Naive thymus-derived CD8-positive, alpha-beta T cell (primary cell): ENCODE measurements at places on chromosomes 12 and 14. TPM values are rescaled to one million over a fixed set of nuclear protein-coding genes. Genes with fewer than 3 reads are reported as not detected.

- H3K4me1 ChIP-seq, result peaks cover 25% of the 10 kb centered on the region
- H3K36me3 ChIP-seq, result peaks cover 52% of the 10 kb centered on the region
- no peaks in the 10 kb centered on the region for H3K27me3 ChIP-seq
- DNase-seq, result no peak
These were observed 67.6 kb downstream of the FOXN3 start for GRCh38 chr14:89349171-89350008.

The ZCRB1 gene
- polyA plus RNA-seq, result 67.7 TPM

DNA sequence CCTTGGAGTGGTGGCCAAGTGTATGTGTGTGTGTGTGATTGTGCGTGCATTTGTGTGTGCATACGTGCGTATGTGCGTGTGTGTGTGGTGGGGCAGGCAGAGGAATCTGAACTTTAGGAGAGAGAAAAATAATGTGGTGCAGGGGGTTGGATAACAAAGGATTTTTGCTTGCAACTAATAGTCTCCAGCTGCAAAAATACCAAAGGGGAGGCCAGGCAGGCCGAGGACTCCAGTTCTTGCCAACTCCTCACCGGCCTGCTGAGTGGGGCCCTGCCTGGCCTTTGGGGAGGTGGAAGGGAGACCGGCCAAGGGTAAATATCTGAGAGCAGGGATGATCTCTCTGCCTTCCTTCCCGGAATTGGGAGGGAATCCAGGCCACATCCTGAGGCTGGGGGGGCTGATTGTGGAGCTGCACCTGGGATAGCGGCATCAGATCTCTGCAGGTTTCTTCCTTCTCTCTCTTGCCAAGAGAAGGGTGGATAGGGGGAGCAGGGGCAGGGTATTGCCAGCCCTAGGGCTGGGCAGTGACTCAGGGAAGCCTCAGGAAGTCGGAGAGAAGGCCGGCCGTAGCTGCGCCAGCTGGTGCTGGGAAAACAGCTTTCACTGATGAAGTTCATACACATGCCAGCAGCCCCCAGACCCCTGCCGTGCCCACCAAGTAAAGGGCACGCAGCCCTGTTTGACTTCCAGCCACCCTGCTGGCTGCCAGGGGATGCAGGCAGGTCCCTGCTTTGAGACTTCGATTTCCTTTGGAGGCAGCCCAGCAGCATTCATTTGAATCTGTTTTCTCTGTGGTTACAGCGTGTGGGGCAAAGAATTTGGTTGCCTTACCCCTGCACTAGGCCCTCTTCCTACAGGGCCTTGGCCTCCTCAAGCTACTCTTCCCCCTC is 4.6 kb upstream of the LRP1-AS start:
- no peak for DNase-seq
- H3K4me1 ChIP-seq, result no peaks in the 10 kb centered on the region
- H3K4me3 ChIP-seq, result no peak overlapping the region
- no peaks in the 10 kb centered on the region for H3K36me3 ChIP-seq
- no peak overlapping the region for H3K27ac ChIP-seq
- peaks cover 11% of the 10 kb centered on the region for H3K27me3 ChIP-seq

DNA sequence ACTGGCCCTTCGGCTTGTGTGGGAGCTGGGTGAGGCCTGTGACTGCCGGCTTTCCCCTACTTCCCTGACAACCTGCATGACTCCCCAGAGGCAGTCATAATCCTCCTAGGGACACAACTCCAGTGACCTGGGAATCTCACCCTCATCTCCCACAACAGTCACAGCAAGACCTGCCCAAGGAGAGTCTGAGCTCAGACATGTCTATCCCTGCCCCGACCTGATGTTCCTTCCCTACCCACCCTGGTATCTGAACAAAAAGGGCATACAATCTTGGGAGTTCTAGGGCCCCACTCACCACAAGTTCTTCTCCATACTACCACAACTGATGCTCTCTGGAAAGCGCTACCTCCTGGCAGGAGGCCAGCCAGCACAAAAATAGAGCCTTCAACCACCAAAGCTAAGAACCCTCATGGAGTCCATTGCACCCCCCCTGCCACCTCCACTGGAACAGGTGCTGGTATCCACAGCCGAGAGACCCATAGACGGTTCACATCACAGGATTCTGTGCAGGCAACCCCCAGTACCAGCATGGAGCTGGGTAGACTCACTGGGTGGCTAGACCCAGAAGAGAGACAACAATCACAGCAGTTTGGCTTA is 16.8 kb downstream of the ATP23 start:
- no peaks in the 10 kb centered on the region for H3K4me1 ChIP-seq
- H3K36me3 ChIP-seq, result peaks cover 72% of the 10 kb centered on the region
- H3K27ac ChIP-seq, result no peak overlapping the region
- no peak for DNase-seq

The CRACR2A gene
- 16.3 TPM for polyA plus RNA-seq
